CD4-positive, alpha-beta T cell treated with Interleukin-6 for 4 hours (primary cell): ENCODE measurements at places on chromosomes 2 and 18.

- DNase-seq: no peak
These were observed 164.4 kb downstream of the PRPF40A start for GRCh38 chr2:152552888-152553287.

DNA sequence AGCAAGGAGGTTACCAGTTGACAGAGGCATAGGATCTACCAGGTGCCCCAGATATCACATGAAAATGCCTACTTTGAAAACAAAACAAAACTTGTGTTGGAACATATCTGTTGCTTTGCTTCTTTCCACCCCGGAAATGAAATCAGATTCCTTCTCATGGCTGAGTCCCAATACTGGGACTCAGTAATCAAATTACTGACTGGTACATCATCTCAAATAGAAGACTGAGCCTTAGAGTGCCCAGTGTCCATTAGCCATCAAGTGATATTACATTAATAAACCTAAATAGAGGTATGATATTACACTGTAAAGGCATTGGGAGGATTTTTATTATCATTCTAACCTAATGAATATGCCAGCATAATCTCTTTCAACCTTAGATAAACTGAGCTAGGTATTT, 48.6 kb upstream of the MSTN start:
- no peak for DNase-seq

GRCh38 chr18:79733986-79734770, 54.6 kb downstream of the CTDP1 start:
- no peak for DNase-seq

GRCh38 chr2:195333869-195334268, 323.2 kb upstream of the SLC39A10 start:
- no peak for DNase-seq

GRCh38 chr2:120952318-120952717, 216.7 kb downstream of the GLI2 start:
- no peak for DNase-seq

- DNase-seq: no peak
These were observed 108.9 kb upstream of the KLF7 start for GRCh38 chr2:207274530-207275189.

DNA sequence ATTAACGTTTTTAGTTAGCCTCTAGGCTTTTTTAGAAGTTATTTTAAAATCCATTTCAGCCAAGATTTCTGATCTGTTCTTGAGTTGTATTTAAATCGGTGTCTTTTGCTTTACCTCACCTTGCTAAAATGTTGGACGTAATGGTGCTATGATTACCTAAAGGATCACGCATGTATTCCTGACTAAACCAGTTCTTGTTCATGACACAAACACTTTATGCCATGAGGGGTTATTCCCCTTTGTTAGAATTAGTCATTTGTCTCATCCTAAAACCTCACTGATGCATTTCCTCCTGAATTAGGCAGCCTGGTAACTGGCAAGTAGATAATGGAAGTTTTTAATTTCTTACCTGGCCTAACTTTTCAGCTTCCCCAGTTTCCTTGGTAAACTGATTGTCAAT, 185.4 kb upstream of the TANK start:
- no peak for DNase-seq

GRCh38 chr2:67423489-67423888, 26.4 kb downstream of the ETAA1 start:
- DNase-seq: no peak

GRCh38 chr2:145194673-145195072, 674.8 kb upstream of the ZEB2 start:
- no peak for DNase-seq

- DNase-seq: no peak
These were observed 104.7 kb downstream of the HNRNPLL start for GRCh38 chr2:38498045-38498481.

DNA sequence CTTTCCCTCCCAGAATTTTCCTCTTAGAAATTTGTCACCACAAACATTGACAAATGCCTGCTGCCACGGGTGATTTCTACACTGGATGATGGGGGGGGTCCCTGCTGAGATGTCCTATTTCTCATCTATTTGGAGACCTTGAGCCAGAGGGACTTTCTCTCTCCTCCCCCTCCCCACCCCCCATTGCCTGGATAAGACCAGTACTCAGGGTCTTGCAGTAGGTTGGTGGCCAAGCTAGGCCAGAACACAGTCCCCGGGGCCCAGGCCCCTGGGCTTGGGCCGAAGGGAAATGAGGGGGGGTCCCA, 560 bp upstream of the DUSP2 start:
- DNase-seq: no peak

DNA sequence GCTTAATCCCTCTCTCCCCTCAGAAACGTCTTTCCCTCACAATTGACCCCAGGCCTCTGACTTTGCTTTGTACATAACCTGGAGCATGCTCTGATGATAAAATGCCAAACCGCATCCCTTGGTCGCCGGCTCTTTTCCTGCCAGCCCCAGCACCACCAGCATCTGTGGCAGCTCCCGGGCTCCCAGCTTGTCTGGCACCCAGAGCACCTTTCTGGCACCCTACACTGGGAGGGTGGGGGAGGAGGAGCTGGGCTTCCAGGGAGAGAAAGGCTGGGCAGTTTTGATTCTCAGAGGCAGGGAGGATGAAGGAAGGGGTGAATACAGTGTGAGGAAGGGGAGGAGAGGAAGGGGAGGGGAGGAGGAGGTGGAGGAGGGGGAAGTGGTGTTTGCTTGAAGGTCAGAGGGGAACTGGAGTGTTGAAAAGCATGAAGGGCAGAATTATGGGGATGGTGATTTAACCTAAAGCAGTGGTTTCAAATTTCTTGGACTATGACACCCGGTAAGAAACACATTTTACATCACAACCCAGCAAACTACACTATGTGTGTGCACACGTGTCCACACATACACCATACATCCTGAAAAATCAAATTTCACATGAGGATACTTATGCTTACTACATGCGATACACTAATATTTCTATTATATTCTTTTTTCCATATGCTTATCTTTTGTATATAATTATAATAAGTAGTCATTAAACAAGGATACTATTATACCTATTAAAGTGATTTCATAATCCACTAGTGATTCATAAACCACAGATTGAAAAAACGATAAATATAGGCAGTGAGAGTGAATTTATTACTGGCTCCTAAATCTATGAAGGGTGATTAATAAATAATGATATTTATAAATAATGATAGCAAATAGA, 30.0 kb upstream of the IGFBP2 start:
- no peak for DNase-seq

GRCh38 chr2:216229277-216229914, 120.2 kb downstream of the XRCC5 start:
- no peak for DNase-seq

DNA sequence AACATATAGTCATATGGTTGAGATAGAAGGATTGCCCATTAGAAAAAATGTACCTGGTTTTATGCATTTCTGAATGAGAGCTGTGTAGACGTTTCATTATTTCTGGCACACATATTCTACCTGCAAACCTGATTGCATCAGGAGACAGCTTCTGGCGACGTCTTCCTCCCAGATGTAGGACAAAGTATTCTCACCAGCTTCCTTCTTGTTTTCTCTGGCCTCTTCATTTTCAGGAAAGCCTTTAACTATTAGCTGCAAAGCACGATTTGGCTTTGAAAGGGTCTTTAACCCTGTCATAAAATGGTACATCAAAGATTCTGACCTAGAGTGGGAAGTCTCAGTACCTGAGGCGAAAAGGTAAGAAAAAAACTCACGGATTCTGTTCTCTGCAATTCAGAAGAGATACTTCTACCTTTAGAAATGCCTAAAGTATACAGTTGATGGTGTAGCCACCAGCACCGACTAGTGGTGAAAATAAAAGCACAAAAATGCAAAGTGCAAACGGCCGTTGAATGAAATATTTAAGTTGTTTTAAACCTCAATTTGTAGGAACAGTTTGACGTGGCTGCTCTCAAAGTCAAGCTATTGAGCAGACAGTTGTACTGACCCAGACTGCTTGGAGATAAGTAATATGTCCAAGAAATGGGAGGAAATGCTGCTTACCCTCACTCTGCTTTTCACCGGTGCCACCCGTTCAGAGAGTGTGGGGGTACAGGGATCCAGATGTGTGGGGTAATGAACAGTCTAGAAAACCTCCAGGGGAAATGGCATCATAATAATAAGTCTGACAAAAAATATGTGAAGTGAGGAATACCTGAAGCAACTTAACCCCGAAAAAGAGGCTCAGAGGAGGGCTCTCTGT, 20.2 kb downstream of the IL18RAP start:
- peak; percentile 64 for DNase-seq

DNA sequence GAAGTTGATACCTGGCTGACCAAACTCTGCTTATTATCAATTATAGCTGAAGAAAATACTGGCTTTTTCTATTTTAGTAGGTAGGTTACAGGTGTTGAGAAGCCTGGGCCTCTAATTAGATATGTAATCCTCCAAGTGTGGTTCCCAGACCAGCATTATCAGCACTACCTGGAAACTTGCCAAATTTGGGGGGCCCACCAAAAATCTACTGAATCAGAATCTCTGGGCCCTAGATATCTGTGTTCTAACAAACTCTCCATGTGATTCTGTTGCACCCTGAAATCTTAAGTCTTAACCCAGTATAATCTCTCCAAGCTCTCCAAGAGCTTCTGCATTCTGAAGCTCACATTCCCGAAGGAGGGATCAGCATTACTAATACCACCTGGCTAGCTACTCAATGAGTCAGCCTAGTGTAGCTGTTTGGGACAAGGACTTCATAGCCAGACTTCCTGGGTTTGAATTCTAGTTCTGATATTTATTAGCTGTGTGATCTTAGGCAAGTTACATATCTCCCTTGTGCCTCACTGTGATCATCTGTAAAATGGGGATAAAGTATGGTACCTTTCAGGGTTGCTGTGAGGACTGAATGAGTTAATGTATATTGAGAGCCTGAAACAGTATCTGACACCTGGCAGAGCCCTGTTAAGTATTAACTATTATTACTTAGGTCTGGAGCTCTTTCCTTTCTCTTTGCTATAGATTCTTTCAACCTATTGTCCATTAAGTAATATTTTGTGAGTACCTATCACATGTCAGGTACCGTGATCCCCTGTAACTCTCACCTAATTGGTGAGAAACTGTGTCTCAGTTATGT, 94.1 kb upstream of the CD302 start:
- no peak for DNase-seq

- DNase-seq: no peak
These were observed 77.6 kb upstream of the CRIM1 start for GRCh38 chr2:36277881-36278523.

- DNase-seq: no peak
These were observed 221.3 kb upstream of the RAB6C start for GRCh38 chr2:129757915-129758783.

GRCh38 chr2:31558401-31559295, 22.1 kb downstream of the SRD5A2 start:
- DNase-seq: no peak

- no peak for DNase-seq
These were observed 3.0 kb downstream of the WDR75 start for GRCh38 chr2:189444322-189444721.

DNA sequence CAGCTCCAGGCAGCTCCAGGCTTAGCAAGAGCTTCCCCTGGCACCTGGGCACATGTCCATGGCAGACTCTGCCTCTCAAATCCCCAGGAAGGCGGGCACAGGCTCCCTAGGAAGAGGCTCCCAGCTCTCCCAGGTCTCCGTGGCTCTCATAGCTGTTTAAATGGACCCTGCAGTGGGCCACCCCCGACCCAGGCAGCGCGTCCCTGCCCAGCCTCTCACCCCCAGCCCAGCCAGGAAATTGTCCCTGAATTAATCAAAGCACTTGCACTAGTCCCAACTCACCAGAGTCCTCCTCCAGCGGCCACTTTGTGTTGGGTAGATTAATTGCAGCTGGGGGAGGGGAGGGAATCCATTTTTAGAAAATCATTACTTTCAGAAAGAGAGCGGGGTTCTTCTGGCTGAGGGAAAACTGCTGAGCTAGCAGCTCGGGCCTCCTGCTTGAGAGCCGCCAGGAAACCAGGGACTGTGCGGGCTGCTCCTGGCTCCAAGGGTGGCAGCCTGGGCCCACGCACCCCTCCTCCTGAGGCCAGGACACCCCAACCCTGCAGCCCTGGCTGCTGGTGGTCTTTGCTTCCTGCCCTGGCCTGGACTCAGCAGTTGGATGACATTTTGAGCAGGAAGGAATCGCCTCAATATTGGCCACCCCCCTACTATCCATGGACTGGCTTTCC, 36.0 kb downstream of the SMAD7 start:
- no peak for DNase-seq

GRCh38 chr2:219344751-219345430, 12.3 kb upstream of the RESP18 start:
- no peak for DNase-seq

DNA sequence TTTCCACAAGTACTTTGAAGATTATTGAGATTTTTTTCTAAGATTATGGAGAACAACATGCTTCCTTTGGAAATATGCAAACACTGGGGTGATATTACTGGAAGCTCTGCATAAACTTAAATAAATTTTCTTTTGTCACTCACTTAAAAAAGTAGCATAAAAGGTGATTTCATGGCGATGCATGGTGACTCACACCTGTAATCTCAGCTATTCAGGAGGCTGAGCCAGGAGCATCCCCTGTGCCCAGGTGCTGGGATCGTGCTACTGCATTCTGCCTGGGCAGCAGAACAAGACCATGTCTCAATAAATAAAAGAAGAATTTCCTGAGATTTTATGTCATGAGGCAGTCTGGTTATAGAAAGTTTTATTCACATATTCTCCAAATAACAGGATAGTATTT, 679.1 kb upstream of the CDH2 start:
- no peak for DNase-seq

DNA sequence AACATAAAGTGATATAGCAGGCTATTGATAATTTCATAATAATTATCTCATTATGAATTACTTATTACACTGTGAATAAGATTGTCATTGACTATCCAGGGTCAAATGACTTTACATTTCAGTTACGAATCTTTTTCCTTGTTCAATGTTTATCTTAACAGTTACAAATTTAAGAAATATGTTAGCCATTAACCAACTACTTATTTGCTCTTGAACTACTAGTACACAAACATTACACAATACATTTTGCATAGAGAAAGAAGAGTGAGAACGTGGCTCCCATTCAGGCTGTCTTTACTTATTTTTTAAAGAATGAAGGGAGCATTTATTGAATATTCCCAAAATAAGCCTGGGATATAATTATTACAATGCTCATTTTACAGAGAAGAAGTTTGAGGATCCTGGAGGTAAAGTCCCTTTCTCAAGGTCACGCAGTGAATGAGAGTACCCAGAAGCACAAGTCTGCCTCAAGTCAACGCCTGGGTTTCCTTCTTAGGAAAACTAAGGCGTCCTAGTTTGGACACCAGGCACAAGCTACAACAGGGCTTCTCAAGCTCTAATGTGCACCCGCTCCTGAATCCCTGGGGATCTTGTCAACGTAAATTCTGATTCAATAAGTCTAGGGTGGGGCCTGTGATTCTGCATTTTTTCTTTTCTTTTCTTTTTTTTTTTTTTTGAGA, 164.2 kb downstream of the FIGN start:
- DNase-seq: no peak

DNA sequence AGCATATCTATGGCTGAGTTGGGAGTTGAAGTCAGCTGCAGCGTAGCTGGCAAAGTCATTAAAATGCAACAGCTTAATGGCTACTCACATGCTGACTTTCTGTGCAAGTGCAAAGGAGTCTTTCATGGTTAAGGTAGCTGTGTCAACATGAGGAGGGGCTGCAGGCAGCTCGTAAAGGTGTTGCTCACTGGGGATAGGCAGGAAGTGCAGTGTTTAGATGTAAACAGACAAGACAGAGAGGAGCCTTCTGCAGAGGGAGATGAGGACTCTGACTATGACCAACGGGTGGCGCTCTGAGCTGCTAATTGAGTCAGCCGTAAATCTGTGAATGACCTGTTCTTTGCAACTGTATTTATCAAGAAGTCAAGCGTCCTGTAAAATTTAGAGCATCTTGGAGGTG, 22.3 kb upstream of the CAVIN2 start:
- DNase-seq: no peak

- DNase-seq: no peak
These were observed 339.2 kb downstream of the ARHGAP15 start for GRCh38 chr2:143468341-143468888.
